ENCODE measurements at places on chromosomes 3 and 15. TPM values are rescaled to one million over a fixed set of nuclear protein-coding genes. Genes with fewer than 3 reads are reported as not detected.

PAQR5 gene
- not detected for polyA plus RNA-seq

CLDN18 gene
- not detected for polyA plus RNA-seq

CACNA2D2 gene
- 2.6 TPM for polyA plus RNA-seq

SELENOS gene
- 81.2 TPM for polyA plus RNA-seq

ZDHHC19 gene
- polyA plus RNA-seq: not detected

UROC1 gene
- not detected for polyA plus RNA-seq

Data from CD8-positive, alpha-beta memory T cell (primary cell).